ENCODE measurements at places on chromosomes 16 and 17.

DNA sequence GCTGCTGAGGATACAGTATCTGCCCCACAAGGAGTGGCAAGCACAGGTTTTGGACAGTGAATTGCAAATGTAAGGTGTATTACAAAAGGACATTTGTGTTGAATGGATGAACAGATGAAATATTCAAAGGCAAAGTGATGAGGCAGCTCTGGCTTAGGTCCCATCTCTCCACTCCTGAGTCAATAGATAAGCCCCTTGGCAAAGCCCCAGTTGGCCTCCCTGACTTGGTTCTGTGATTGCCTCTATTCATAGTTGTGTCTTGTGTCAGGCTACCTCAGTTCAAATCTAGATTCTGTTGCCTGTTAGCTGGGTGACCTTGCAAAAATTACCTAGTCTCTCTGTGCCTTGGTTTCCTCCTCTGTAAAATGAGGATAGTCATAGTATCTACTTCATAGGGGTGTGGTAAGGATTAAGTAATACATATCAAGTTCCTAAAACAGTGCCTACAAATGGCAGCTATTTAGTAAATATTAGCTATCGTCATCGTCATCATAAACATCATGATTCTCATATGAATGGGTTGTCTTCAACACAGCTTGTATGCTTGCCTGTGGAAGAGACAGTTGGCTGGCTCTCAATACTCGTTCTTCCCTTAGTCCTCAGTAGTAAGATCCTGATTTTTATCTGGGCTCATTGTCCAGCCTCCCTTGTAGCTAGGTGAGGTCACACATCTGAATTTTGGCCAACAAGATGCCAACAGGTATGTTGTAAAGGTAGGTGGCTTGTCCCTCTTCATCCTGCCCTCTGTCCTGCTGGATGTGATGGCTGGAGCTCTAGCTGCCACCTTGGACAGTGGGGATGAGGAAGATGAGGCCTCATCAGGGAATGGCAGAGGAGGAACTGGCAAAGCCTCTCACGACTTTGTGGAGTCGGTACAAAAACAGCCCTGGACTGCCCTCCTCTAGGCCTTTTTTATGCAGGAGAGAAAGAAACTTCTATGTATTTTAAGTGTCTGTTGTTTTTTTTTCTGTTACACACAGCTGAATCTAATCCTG is 2.1 kb upstream of the MFAP4 start:
- DNase-seq: no peak

GRCh38 chr16:87145181-87146176 is 171.7 kb downstream of the C16orf95 start:
- no peak for DNase-seq

DNA sequence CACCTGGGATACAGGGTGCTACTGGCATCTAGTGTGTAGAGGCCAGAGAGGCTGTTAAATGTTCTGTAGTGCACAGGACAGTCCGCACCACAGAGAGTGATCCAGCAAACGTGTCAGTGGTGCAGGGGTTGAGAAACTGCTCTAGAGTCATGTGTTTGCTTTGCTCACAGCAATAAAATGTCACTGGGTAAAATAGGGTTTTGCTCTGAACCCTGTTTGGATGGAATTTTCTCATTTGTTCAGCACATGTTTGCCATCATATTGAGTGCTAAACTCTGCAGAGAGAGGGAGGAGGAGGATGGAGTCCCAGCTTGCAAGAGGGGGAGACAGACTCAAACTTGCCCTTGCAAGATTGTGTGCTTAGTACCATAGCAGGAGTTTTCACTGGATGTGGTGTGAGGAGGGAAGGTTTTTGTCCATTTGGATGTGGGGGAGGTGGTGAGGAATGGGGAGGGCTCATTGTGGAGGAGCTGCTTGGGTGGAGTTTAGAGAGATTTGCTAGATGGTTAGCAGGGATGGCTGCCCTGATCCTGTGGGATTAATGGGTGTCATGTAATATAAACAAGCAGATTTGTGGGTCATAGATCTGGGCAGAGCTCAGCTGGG is 11.8 kb downstream of the PLCG2 start:
- no peak for DNase-seq

DNA sequence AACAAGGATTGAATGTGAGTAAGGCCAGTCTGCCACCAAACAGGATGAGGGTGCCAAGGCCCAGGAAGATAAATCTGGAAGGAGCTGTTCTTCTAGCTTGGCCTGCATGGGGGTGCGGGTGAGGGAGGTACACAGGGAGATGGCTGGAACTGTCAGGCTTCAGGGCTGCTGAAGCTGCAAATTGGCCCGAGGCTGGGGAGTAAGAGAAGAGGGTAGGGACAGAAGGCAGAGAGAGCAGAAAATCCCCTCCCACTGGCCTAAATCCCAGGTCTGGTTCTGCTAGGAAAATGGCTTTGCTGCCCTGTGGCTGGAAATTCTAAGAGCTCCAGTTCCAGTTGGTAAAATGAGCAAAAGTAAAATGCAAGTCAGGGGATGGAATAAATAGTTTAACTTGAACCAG is 87.9 kb downstream of the CCDC182 start:
- no peak for DNase-seq

GRCh38 chr16:51875834-51876600 is 670.9 kb downstream of the TOX3 start:
- no peak for DNase-seq

DNA sequence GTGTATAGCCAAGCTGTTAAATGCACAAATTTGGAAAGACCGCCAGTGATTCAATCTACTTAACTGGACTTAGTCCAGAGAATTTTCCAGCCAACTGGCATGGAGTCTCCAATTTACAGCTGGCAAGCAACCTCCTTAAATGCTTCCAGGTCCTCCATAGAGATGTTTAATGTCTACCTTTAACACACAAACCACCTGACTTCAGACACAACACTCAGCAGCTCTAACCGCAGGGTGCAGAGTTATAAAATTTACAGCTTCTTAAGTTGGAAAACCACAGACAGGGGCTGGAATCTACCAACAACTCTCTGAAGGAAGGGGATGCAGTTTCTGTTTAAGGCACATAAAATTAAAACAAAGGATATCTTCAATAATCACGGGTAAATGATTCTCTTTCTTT is 106.9 kb downstream of the SYCE1L start:
- DNase-seq: no peak

- DNase-seq: no peak
Observed at GRCh38 chr16:30700971-30701370, 2.0 kb downstream of the SRCAP start.

GRCh38 chr17:28684963-28685362 is 23.0 kb downstream of the SUPT6H start:
- DNase-seq: no peak

DNA sequence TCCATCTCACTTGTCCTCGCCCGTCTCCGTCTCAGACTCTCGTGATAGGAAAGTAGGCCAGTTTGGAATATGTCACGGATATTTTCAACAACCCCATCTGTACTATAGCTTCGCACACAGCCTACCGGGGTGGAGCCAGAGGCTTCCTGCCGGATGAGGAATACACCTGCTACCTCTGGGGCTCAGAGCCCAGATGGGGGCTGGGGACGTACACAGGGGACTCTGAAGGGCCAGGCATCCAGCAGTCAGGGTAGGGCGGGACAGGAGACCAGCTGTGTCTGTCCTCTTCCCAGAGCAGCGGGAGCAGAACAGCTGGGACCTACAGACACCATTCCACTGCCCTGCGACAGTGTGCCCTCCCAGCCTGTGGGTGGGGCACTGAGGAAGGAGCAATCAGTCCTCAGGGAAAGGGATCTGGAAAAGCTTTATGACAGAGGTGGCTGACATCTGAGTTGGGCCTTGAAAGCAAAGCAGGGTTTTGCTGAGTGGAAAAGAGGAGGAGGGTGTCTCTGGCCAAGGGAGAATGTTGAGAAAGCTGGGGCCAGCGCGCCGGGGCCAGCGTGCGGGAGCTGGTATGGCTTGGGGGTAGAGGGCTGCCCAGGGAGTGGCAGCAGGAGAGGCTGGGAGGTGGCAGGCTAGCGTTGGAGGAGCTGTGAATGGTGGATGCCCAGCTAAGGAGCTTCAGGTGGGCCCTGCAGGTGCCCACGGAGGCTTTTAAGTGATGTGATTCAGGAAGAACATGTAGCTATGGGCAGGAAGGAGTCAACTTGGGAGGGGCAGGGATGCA is 11.5 kb upstream of the SRCIN1 start:
- DNase-seq: no peak

- DNase-seq: no peak
Observed at GRCh38 chr17:33582661-33583060, 289.6 kb upstream of the ASIC2 start.

- no peak for DNase-seq
Observed at GRCh38 chr17:48102798-48103715, 1.8 kb upstream of the CBX1 start.

- no peak for DNase-seq
Observed at GRCh38 chr17:30547778-30548573, 70.8 kb downstream of the GOSR1 start.

DNA sequence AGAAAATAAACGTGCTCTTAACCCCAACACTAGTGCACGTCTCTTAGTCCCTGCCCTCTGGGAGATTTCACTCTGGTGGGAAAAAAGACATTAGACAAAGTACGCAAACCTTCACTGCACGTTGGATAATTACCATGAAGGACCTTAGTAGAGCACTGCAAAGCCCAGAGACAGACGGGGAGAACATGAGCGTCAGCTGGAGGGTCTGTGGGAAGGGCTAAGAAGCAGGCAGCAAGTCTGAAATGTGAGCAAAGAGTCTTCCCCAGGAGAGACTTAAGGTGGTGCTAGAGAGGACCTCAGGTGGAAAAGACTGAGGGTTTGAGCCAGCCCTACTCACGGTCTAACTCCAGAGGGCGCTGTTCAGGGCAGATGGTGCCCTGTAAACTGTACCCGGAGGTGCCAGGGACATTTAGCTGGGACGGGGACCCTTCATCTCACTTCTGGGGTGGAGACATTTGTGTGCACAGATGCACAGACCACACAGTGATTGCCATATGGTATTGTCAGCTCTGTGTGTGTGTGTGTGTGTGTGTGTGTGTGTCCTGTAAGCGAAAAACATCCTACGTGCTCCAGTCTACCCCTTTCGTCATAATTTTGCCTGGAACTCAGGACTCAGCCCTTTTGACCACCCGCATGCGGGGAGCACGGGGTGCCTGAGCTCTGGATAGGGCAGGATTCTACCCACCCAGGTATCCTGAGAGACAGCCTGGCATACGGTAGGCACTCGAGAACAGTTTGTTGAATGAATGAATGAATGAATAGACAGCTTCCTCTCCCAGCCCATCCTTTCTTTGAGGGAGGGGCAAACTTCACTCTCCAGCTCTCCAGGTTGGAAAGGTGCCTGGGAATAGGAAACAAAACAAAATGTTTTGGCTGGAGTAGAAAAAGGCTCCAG is 10.1 kb upstream of the STAC2 start:
- DNase-seq: peak; percentile 17

- DNase-seq: no peak
Observed at GRCh38 chr17:11797803-11798202, 199.5 kb downstream of the ZNF18 start.

GRCh38 chr16:63816276-63816675 is 1305.6 kb downstream of the CDH11 start:
- DNase-seq: no peak

GRCh38 chr16:79721270-79721669 is 120.7 kb upstream of the MAF start:
- no peak for DNase-seq

GRCh38 chr16:19680881-19681340 is 37.1 kb downstream of the KNOP1 start:
- DNase-seq: no peak

- DNase-seq: no peak
Observed at GRCh38 chr17:45063198-45063597, 2.1 kb downstream of the NMT1 start.

DNA sequence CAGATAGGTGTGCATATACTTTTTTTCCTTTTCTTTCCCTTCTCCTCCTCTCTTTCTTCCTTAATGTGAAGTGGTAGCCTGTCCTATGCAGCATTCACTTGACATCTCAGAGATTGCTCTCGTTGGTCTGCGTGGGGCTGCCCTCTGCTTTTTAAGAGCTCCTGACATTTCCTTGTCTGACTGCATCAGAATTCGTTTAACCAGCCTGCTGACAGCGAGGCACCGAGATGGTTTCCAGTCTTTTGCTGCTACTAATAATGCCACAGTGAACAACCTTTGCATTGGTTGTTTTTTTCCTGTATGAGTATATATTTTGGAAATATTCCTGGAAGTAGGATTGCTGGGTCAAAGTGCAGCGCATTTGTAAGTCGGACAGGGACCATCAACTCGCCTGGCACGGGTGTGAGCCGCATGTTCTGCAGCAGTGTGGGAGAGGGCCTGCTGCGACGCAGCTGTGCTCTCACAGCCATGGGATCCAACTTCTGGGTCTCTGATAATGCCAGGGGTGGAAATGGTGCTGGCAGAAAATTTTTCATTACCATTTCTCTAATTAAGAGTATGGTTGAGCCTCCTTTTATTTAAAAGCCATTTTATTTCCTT is 154.3 kb downstream of the SNX29 start:
- DNase-seq: no peak

DNA sequence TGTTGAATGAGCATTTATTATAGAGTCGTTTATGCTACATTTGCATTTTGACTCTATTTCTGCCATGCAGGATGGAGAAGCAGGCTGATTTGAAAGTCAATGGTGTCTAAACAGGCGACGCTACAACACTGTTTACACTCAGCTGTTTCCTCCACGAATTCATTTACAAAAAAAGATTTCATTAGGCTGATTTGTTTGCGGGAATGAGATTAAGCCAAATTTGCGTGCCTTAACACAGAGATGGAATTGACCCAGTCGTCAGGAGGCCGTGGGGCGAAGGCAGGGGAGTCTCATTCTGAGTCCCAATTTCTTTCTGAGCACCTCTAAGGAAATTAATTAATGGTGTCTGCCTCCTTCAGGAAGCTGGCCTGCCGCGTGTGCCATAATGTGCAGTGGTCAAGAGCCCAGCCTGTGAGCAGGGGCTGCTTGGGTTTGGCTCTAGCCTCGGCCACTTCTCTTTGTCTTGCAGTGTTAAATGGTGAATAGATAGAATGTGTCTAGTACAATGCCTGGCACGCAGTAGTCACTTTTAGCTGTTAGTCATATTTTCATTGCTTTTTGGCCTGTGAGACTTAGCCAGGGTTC is 88.6 kb upstream of the NKD1 start:
- no peak for DNase-seq

- no peak for DNase-seq
Observed at GRCh38 chr17:596763-597644, 117.6 kb downstream of the VPS53 start.

DNA sequence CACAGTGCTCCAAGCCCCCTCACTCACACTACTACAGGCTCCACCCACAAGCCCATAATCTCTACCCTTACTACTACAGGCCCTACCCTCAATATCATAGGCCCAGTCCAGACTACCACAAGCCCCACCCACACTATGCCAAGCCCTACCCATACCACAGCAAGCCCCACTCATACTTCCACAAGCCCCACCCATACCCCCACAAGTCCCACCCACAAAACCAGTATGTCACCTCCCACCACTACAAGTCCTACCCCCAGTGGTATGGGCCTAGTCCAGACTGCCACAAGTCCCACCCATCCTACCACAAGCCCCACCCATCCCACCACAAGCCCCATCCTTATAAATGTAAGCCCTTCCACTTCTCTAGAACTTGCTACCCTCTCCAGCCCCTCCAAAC is 13.8 kb downstream of the RIPOR1 start:
- DNase-seq: peak; percentile 58

- no peak for DNase-seq
Observed at GRCh38 chr17:69150333-69150732, 8.6 kb upstream of the ABCA6 start.

Data from effector CD4-positive, alpha-beta T cell (primary cell).